ENCODE measurements at places on chromosomes 11 and 22.

GRCh38 chr11:2912498-2912897 is 16.7 kb downstream of the PHLDA2 start:
- no peak for DNase-seq

DNA sequence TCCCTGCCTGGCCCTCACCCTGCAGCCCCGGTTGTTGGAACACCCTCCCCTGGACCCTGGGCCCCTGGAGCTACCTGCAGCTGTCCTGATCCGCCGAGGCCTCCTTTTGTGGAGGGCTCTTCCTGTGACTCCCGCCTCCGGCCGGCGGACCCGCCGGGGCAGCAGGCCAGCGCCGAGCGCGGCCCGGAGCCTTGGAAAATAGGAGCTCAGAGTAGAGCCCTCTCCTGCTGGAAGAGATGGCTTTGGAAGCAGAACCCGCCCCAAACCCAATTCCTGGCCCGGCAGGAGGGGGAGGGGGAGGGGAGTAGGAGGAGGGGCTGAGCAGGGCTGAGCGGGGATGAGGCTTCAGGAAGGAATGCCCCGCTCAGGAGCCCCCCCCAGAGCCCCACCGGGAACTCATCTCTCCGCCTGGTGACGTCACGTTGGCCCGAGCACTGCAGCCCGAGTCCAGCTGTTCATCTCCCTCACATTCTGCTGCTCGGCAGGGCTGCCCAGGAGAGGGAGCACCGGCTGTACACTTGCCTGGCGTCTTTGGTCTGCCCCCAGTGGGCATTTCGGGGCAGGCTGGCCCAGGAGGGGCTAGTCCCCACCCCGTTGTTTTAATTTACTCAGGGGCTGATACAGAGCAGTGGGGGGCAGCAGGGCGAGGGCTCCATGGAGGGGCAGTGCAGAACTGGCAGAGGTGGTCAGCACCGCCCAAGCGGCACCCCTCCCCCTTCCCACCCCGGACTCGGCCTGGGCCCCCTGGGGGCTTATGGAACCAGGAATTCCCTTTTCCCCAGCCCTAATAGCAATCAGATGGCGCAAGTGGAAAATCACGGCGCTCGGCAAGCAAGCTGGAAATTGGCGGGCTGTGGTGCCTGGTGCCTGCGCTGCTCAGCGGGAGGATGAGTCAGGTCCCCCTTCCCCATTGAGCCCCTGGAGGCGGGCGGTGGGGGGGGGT is at the start of gene MRGPRF:
MRGPRF (minus strand) TSS at position 238 of the 943 bp plus-strand sequence. CDS start 3,345 bp downstream, outside the sequence.
- DNase-seq = no peak

DNA sequence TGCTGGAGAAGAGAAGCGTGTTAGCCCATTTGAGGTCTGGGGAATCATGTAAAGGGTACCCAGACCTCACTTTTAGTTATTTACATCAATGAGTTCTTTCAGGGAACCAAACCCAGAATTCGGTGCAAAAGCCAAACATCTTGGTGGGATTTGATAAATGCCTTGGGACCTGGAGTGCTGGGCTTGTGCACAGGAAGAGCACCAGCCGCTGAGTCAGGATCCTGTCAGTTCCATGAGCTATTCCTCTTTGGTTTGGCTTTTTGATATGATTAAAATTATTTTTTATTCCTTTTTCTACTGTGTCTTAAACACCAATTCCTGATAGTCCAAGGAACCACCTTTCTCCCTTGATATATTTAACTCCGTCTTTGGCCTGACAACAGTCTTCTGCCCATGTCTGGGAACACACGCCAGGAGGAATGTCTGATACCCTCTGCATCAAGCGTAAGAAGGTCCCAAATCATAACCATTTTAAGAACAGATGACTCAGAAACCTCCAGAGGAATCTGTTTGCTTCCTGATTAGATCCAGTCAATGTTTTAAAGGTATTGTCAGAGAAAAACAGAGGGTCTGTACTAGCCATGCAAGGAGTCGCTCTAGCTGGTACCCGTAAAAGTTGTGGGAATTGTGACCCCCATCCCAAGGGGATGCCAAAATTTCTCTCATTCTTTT is 65.2 kb downstream of the ALX4 start:
- DNase-seq = no peak

GRCh38 chr11:7657306-7658025 is 15.8 kb downstream of the CYB5R2 start:
- DNase-seq = no peak

Data from NCI-H2107 (cell line).